ENCODE measurements at places on chromosomes 3 and 15.

GRCh38 chr3:10941972-10942371, 50.6 kb upstream of the SLC6A1 start:
- no peak for DNase-seq

- DNase-seq = no peak
Observed at GRCh38 chr3:98326105-98326893, 27.4 kb upstream of the OR5K4 start.

DNA sequence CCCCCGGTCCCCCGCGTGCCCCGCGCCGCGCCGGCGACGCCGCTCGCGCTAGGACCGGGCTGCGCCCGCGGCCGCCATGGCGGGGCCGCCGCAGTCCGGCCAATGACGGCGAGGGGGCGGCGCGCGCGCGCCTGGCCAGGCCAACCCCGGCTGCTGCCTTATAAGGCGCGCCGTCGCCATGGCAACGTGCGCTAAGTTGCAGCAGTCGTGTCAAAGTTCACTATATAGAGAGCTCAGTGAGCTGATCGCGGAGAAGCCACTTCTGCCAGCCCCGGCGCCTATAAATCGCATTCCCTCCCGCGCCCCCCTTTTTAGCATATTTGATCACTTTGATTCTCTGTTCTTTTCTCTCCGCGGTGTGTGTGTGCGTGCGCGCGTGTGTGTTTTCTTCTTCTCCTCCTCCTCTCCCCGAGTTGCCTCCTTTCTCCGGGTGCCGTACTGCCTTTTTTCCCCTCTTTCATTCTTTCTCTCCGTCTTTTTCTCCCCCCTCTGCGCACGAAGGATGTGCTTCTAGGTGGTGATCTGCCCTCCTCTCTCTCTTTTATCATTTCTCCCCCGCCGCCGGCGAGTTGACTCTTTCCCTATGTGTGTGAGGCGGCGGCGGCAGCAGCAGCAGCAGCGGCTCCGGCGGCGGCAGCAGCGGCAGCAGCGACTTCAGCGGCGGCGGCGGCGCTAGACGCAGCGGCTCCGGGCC, at the start of gene NR2F2:
TSS of gene NR2F2 (plus strand) at position 251 of the 694 bp plus-strand sequence. CDS start 1,406 bp downstream, outside the sequence.
- peak; percentile 95 for DNase-seq

GRCh38 chr15:84835661-84836337, 18.6 kb downstream of the ALPK3 start:
- DNase-seq = no peak

GRCh38 chr3:52896613-52897012, 735 bp downstream of the STIMATE start:
- no peak for DNase-seq

DNA sequence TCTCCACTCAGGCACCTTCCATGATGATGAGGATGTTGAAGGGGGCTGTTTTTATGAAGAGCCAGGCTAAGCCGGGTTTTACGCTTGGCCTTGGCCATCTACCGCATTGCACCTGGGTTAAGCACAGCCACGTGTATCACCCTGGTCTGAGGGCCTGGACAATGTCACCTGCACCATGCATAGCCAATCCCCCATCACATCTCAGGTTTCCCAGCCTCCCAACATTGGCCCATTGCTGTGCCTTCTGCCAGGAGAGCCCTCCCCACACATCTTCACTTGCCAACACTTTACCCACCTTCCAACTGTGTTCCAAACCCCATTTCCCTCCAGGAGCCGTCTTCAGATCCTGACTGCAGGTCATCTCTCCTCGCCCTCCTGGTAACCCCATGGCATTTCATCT, 135.3 kb upstream of the ABHD17C start:
- no peak for DNase-seq
